Stimulated activated CD8-positive, alpha-beta memory T cell treated with anti-CD3 and anti-CD28 coated beads, Interleukin-2, amount 100 ng/mL, for 1 hour (primary cell): ENCODE measurements at places on chromosomes 6 and 20.
A peak's percentile ranks its signal among the peaks of the same experiment; 100 is the strongest.

GRCh38 chr6:163667372-163668060 lies 253.0 kb downstream of the QKI start:
- DNase-seq = no peak

- DNase-seq = no peak
These were observed 625.1 kb upstream of the IMPG1 start for GRCh38 chr6:76697585-76697984.

- no peak for DNase-seq
These were observed 14.6 kb downstream of the TFEB start for GRCh38 chr6:41720783-41721182.

DNA sequence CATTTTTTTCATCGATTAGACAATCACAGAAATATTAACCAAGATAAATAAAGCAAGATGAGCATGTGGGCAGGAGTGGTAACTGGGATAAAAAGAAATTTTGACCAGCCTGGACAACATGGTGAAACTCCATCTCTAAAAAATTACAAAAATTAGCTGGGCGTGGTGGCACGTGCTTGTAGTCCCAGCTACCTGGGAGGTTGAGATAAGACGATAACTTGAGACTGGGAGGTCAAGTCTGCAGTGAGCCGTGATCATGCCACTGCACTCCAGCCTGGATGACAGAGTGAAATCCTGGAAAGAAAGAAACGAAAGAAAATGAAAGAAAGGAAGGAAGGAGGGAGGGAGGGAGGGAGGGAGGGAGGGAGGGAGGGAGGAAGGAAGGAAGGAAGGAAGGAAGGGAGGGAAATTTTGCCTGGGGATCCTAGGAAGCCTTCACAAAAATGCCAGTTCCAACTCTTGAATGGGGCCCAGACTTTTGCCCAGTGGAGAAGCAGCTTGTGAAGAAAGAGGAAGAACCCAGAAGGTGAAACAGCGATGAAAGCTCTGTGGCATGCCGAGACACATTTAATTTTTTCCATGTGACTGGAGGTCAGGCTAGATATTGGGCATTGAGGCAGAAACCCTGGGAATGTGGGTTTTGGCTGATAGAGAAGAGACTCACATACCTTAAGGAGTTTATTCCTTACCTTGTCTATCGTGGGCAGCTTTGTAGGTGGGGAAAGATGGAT lies 20.3 kb downstream of the CCDC170 start:
- no peak for DNase-seq

DNA sequence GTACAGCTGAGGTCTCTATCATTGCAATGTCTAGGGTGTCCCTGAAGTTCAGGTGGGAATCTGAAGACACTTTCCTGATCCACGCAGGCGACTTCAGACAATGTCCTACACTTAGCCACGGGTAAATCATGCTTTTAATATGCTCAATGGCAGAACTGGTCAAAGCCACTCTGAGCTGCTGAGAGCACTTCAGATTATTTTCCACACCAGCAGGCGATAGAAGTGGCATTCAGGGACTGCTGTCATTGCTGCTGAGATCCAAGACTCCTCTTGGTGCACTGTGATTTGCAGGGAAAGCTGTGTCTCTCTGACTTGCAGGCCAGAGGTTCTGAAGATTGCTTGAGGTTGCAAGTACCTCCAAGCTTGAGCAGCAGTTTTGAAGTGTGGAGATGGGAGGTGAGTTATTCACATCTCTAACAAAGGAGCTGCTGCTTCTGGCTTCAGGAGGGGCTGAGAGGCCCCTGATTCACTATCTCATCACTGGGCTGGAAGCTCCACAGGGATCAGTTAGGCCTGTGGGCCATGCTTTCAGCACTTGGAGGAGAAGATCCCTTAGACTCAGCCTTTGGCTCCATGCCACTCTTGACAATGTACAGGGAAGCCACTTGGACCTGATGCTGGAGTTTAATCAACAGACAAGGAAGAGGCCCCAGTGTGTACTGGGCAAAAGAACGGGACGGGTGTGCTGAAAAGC lies 2.9 kb upstream of the SSTR4 start:
- DNase-seq = no peak

GRCh38 chr20:22460803-22461202 lies 123.6 kb downstream of the FOXA2 start:
- no peak for DNase-seq

DNA sequence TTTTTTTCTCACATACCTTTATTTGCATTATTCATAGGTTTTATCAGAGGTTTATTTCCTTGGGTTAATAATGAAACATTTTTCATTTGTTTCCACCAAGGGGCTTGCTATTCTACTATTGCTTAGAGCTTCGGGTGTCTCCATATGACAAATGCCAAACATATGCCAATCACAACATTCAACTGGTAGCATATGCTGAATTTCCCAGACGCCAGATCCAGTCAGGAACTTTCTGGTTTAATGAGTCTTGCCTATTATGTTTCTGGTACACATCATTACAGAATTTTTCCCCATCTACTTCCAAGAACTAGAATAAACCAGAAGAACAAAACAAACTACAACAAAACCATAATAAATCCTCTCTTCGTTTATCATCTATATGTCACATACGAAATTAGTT lies 180.7 kb downstream of the PRKN start:
- no peak for DNase-seq

DNA sequence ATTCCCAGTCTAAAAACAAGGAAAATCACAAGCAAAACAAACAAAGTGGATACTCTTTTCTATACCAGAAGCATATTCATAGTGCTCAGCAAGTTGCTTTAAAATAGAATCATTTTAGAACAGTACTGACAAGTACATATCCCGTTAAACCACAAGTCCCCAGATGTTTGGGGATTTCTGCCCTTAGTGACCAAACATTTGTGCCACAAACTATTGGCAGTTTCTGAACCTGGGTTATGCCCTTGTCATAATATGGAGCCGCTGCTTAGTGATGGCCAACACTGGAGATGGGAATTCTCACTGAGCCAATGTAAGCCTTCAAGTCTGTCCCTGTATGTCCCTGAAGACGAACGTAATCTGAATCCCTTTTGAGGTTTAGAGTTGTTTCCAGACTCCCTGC lies 436.7 kb upstream of the JAG1 start:
- DNase-seq = no peak

DNA sequence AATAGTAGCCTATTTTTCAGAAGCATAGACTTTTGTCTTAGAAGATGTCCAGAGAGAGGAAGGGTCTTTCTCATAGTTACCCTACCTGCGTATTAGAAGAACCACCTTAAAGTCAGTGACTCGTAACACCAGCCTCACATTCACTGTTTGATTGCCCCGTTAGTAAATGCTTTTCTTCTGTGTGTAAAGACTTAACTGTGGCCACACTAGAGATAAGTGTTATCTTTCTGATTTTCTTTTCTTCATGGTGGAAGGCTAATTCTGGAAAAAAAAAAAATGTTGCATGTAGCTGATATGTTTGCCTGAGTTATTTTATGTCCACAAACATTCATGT lies 83.9 kb downstream of the SAMD3 start:
- no peak for DNase-seq

GRCh38 chr6:1798965-1799325 lies 189.2 kb downstream of the FOXC1 start:
- no peak for DNase-seq

- no peak for DNase-seq
These were observed 237.6 kb downstream of the QKI start for GRCh38 chr6:163651915-163652668.

GRCh38 chr20:58907320-58908137 lies 55.0 kb downstream of the GNAS start:
- peak; percentile 24 for DNase-seq

DNA sequence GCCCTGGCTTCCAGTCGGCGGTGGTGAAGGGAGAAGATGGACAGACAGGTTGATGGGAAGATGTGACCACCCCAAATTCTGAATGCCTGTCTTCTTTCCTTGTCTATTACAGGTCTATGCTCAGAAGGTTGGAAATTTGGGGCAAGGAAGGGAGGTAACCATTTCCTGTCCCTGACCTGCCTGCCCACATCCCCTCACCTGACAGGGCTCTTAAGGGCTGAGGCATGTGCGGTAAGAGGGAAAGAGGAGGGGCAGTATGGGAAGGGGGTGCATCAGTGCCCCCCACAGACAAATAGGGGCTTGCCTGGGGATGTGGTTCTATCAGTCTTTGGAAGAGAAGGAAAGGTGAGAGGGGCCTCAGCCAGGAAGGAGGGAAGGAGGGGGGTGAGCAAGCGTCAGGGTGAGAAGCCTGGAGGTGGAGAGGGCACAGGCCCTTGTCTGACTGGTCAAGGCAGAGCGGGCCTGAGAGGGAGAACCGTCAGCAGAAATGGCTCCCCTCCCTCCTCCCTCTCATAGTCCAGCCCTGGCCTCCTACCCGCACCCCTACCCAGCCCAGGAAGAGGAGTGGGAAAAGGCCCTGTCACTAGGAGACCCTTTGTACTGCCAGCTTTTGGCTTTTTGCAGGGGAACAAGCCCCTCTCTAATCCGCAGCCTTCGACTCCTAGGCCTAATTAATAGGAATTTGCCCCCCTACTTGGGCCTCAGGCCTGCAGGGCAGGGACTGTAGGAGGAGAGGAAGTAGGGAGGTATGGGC lies 104.4 kb upstream of the FOXP4 start:
- no peak for DNase-seq
